ENCODE measurements at places on chromosomes 1 and 21. TPM values are rescaled to one million over a fixed set of nuclear protein-coding genes. Genes with fewer than 3 reads are reported as not detected.

GRCh38 chr1:169086603-169087455 lies 19.7 kb upstream of the ATP1B1 start:
- no peak for DNase-seq
- H3K4me3 ChIP-seq, result no peak overlapping the region
- H3K27me3 ChIP-seq, result no peaks in the 10 kb centered on the region
- H3K27ac ChIP-seq, result no peak overlapping the region

DNA sequence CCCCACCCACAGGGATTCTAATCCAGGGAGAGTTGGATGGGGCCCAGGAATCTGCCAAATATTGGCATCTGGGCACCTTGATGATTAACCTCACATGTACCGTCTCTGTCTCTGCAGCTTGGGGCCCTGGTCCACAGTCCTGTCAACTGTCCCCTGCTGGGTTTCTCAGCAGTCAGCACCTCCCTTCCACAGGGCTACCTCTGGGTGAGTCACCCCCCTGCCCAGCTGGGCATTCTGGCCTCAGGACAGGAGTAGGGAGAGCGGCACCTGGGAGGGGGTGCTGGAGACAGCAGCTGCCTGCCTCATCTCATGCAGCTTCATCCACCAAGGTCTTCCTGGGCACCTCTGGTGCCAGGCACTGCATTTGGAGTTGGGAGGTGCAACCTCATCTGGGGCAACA lies 100.6 kb upstream of the ACTL8 start:
- peaks cover 29% of the 10 kb centered on the region for H3K36me3 ChIP-seq
- no peak overlapping the region for H3K4me3 ChIP-seq
- DNase-seq, result no peak
- no peak overlapping the region for H3K27ac ChIP-seq
- no peaks in the 10 kb centered on the region for H3K4me1 ChIP-seq
- no peaks in the 10 kb centered on the region for H3K27me3 ChIP-seq

DNA sequence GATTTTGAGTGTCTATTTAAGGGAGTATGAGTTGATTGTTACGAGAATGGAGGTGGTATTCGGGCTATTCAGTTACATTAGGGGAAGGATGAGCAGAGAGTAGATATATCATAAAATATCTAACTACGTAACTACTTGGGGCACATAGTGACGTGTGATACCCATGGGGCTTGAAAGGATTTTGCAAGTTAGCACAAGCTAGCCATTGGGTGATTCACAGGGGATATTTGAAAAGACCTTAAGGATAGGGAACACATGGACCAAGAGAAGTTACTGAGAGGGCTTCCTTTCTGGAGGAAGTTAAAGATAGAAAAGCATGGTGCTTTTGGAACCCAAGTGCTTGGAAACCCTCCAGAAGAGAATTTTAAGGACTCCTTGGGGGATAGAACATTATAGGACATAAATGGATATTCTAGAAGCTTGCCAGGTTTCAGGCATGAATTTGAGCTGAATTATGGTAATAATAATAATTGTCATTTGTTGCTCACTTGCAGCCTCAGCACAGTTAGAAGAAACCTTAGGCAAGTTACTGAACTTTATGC lies 5.4 kb downstream of the DISP1 start:
- DNase-seq, result no peak
- H3K27ac ChIP-seq, result no peak overlapping the region
- H3K4me3 ChIP-seq, result no peak overlapping the region
- H3K4me1 ChIP-seq, result peaks cover 12% of the 10 kb centered on the region

DNA sequence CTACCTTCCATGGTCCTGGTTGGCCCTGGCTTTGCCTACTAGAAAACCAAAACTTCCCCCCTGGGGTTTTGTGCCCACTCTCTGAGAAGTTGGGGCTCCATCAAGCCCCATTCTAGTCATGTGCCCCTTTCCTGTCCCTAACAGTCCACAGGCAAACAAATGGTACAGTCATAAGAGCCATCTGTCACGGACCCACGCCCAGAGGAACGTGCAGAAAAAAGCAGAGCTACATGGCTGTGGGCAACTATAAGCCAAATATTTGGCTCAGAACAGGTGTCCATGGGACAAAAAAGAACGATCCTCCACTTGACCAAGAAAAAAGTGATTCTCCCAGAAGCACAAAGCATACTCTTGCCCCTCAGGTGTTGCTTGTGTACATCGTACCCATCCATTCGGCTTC lies 14.6 kb upstream of the TRNAU1AP start:
- no peaks in the 10 kb centered on the region for H3K36me3 ChIP-seq
- DNase-seq, result no peak
- no peak overlapping the region for H3K27ac ChIP-seq
- no peaks in the 10 kb centered on the region for H3K27me3 ChIP-seq

DNA sequence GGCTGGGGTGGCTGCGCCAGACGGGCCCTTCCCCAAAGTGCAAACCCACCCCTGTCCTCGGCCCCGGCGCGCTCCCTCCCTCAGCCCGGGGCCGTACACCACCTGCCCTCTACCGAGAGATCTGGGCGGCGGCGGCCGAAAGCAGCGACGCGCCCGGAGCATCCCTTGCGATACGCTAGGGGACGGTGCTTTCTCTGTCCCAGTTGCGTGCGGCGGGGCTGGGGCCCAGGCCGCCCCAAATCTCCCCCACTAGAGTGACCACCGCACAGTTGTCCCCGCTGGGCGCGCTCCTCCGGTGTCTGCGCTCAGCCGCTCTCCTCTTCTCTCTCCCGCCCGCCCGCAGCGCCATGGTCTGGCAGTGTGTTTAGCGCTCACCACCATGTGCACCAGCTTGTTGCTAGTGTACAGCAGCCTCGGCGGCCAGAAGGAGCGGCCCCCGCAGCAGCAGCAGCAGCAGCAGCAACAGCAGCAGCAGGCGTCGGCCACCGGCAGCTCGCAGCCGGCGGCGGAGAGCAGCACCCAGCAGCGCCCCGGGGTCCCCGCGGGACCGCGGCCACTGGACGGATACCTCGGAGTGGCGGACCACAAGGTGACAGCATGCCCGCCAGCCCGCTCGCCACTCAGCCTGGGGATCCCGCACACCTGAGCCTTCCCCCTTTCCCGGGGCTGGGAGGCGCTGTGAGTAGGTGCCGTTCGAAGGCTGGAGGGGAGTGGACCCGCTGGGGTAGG lies 1.0 kb downstream of the ST6GALNAC5 start:
- peaks cover 3% of the 10 kb centered on the region for H3K4me1 ChIP-seq
- no peaks in the 10 kb centered on the region for H3K27me3 ChIP-seq
- no peaks in the 10 kb centered on the region for H3K36me3 ChIP-seq

DNA sequence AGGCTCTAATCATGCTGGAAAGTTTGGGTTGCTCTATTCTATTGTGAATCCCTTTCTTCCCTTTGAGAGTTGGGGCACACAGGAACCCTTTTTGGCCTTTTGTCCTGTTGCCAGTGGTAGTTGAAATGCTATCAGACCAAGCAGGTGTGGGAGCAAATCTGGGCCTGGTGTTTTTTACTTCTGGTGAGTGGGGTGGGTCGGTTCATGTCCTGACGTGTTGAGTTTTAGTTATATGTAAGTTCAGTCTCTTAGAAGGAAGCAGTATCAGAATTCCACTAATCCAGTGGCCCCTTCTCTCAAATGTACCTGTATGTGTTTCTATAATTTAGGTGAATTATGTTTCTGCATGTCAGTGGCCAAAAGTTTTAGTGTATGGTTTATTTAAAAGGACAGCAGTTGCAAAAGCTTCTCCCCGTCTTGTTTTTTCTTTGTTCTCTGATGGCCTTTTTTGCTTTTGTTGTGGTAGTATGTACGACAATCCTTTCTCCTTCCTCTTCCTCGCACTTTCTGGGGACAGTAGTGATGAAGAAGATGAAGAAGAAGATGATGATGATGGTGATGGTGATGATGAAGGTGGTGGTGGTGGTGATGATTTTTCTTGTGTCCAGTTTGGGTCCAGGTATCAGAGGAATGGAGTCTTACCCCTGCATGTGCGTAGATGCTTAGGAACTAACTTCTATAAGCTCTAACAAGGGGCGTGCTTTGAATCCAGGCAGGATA lies 74.2 kb downstream of the UBE4B start:
- H3K4me3 ChIP-seq, result no peak overlapping the region
- DNase-seq, result no peak
- H3K27ac ChIP-seq, result peak overlapping the region; percentile 67

The NRIP1 gene
- total RNA-seq, result 37.1 TPM

The GPR37L1 gene
- 0.06 TPM for total RNA-seq

The DTL gene
- 1.3 TPM for total RNA-seq

The FAM177B gene
- 0.18 TPM for total RNA-seq

Data from aorta (tissue), 5 donors.